ENCODE measurements at places on chromosomes 16 and 17. TPM values are rescaled to one million over a fixed set of nuclear protein-coding genes. Genes with fewer than 3 reads are reported as not detected.

GRCh38 chr17:13158494-13159240, 140.8 kb upstream of the ELAC2 start:
- DNase-seq = peak; percentile 17

DNA sequence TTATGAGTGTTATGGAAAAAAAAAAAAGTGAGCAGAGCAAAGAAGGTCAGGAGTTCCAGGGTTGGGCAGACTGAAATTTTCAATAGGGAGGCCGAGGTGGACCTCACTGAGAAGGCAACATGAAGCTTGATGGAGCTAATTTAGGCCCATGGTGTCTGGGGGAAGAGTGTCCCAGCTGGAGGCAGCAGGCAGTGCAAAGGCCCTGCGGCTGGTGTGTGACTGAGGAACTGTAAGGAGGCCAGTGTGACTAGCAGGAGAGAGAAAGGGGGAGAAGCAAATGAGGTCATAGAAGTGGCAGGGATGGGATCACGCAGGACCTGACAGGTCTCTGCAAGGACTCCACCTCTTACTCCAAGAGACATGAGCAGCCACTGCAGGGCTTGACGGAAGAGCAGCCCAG, 10.2 kb downstream of the ARHGEF15 start:
- no peak for DNase-seq

Gene SNAI3
- total RNA-seq = not detected

Gene MFAP4
- total RNA-seq = 5.0 TPM

DNA sequence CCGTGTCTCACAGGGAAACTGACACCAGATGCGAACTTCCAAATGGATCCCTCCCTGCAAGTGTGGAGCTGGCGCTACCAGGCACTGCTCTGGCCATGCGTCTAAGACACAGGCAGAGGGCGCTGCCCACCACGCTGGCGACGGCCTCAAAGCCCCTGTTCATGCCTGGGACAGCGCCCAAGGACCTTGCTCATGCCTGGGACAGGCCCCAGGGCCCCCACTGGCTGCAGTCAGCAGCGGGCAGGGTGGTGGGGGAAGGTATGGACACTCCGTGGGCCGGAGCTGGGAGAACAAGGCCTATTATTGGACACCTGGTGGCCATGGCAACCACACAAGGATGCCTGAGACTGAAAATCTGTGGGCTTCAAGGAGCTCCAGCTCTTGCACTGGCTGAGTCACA, 8.8 kb downstream of the ZG16B start:
- DNase-seq = peak; percentile 89

- no peak for DNase-seq
Measured at GRCh38 chr17:28368306-28368831, 1.7 kb downstream of the VTN start.

Gene TNRC6C
- total RNA-seq = 3.6 TPM

Gene CCL2
- 126 TPM for total RNA-seq

Gene CRISPLD2
- total RNA-seq = 35.0 TPM
